ENCODE measurements at places on chromosomes 12 and 14.

DNA sequence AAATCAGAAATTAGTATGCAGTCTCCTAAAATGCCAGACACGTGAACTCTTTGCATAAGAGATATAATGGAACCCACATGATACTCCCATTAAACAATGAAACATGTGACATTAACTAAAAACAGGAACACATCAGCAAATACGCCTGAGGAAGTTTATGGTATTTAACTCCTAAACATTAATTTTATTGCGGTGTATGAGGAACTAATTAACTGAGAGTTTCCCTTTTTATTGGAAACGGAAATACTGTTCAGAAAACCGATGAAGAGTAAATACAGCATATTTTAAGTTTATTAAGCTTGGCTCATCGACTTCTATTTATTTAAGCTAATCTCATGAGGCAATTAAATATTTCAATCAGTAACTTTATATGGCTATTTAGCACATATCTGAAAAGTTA lies 290.3 kb downstream of the SOX5 start:
- no peak for DNase-seq

GRCh38 chr12:72054511-72054910 lies 115.9 kb downstream of the TPH2 start:
- DNase-seq = no peak

DNA sequence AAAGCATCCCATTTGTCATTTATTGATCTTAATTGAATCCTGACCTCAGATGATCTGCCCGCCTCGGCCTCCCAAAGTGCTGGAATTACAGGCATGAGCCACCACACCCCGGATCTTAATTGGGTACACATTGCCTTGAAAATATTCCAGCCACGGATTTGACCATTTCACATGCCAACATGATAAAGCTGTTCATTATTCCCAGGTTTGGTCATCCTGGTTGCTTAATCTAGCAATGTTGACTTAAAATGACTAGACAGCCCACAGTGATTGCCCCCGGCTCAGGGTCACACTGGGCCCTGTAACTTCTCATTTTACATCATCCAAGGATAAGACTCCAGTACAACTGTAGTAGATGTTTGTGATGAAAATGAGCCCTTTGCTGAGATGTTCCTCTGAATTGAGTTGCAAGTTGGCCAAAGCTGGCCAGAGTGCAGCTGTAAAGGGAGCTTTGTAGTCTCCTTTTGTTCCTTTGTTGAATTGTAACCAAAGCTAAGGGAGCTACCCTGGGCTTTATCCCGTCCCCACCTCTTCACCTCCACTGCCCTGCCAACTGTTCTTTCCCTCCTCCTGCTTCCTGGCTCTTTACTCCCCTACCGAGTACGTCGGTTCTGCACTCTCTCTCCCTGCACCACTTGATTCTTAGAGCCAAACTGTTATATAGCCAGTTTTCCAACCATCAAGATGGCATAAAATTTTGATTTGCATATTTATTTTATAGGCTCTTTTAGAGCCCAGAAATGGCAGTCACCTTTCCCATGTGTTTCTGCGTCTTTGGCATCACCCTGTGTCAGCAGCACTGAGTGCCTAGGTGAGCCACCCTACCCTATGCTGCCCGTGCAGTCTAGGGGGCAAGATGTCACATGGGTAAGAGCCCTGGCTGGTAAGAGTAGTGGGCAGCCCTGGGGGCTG lies 141.3 kb upstream of the HIF1A start:
- DNase-seq = no peak

- DNase-seq = no peak
Observed at GRCh38 chr14:77406718-77407117, 16.6 kb downstream of the NOXRED1 start.

GRCh38 chr14:94689218-94689984 lies 77.2 kb downstream of the SERPINA3 start:
- no peak for DNase-seq

- no peak for DNase-seq
Observed at GRCh38 chr12:107099917-107100316, 6.6 kb upstream of the CRY1 start.

- no peak for DNase-seq
Observed at GRCh38 chr12:88726806-88727720, 146.8 kb upstream of the KITLG start.

- no peak for DNase-seq
Observed at GRCh38 chr14:85564841-85565527, 35.0 kb downstream of the FLRT2 start.

DNA sequence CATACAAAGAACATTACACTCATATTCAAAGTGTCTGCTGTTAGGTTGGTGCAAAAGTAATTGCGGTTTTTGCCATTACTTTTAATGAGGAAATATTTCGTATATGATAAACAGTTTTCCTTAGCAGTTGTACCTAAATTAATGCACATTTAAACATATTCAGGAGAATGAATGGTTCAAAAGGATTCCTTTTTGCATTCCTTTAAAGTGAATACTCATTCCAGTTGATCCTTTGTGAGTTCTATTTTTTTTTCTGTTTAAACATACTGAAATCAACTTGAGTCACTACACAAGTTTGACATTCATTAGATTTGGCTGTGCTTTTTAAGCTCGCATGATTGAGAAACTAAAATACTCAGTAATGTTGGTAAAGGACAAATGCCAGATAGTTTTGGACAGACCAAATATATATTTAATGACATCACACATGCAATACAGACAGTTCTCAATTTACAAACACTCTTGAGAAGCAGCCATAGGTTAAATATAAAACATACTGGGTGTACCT lies 13.8 kb upstream of the SLC38A2 start:
- DNase-seq = no peak

DNA sequence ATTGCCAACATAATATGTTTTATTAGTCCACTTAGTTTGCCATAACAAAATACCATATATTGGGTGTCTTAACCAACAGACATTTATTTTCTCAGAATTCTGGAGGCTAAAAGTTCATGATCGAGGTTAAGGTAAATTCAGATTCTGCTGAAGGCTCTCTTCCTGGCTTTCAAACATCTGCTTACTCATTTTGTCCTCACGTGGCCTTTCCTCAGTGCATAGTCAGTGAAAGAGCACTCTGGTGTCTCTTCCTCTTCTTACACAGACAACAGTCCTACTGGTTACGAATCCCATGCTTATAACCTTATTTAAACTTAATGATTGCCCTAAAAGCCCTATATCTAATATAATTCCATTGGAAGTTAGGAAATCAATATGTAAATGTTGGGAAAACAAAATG lies 479.7 kb downstream of the FSCB start:
- no peak for DNase-seq

GRCh38 chr14:61911574-61911973 lies 149.4 kb downstream of the SNAPC1 start:
- DNase-seq = no peak

- DNase-seq = no peak
Observed at GRCh38 chr12:10301103-10301502, 6.6 kb upstream of the KLRD1 start.

DNA sequence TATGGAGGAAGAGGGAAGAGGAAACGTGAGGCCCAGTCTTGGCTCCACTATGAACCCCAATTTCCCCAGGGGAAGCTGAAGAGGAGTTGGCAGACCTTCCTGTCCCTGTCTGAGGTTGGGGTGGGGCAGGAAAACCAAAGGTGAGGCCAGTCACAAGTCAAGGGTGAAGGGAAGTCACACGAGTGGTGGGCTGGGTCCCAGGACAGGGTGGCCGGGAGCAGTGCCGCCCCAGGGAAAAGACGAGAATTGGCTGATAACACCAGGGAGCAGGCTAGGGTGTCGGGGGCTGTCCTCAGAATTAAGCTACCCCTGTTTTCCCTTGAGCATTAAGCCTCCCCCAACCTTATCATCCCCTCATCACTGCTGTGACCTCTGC lies 3.1 kb downstream of the VDR start:
- DNase-seq = no peak

DNA sequence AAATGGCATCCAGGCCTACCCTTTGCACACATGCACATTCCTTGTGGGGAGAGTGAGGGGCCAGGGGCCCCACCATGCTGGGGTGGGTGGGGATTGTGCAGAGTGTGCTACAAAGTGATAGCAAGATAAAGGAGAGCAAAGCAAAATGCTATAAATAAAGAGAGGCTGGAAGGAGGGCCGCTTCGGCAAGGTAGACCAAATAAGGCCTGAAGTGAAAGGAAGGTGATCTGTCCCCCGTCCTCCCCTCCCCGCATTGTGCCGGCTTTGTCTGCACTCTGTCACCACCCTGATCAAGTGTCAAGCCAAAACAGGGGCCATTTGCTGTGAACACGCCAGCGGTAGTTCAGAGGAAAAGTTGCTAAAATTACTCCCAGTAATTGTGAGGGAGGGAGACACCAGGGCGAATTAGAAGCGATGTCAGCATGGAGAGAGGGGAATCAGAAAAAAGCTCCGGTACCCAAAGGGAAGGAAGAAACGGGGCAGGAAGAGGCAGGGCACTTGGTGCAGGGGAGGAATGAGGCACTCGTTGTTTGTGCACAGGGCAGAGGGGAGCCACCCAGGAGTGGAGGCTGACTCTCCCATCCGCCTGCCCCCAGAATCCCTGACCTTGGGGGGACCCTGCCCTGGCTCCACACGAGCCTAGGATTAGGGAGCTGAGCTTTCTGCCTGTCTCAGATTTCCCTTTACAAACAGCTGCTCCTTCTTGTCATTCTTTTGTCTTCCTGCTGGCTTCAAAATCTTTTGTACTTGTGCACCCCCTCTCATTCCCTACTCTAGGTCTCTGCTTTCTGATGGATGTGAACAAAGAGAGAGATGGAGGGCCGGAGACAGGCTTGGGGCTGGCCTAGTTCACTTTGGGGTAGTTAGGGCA lies 2.9 kb upstream of the MYH7 start:
- DNase-seq = no peak

DNA sequence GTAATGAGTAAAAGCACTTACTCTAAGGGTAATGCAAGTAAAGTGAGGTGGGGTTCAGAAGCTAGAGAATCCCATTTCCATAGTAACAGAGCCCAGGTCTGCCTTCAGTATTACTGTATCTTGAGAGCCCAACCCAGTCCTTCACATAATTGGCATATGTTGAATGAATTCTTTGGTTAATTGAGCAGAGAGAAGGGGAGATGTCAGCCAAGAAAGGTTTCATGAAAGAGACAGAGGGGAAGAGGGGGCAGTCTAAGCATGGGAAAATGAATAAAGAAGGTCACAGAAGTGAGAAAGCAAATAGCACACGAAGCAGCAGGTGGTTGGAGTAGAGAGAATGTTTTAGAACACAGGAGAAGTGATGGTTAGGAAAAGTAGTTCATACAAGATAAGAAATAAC lies 371.1 kb downstream of the SEC23A start:
- DNase-seq = no peak

DNA sequence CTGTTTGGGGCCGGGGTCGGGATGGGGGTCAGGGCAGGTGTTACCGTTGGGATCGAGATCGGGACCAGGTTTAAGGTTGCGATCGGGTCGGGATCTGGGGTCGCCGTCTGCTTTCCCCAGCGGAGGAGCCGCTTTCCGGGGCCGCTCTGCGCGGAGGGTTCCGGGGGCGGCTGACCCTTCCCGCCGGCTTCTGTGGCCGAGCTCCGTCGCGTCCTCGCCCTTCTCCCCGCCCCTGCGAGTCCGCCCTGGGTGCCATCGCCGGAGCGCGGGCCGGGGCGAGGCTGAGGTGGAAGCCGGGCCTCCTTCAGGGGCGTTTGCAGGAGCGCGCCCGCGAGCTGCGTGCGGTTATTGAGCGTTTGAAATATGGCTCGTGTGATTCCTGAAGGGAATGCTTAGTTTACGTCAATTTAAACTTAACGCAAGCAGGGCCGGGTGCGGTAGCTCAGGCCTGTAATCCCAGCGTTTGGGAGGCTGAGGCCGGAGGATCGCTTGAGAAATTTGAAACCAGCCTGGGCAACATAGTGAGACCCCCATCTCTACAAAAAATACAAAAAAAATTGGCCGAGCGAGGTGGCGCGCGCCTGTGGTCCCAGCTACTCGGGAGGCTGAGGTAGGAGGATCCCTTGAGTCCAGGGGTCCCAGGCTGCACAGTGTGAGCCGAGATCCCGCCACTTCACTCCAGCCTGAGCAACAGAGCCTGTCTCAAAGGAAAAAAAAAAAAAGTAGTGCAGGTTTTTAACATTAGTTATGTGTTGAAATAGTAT lies 620 bp downstream of the PGAM5 start:
- no peak for DNase-seq

GRCh38 chr12:98437806-98438595 lies 77.4 kb upstream of the TMPO start:
- no peak for DNase-seq

DNA sequence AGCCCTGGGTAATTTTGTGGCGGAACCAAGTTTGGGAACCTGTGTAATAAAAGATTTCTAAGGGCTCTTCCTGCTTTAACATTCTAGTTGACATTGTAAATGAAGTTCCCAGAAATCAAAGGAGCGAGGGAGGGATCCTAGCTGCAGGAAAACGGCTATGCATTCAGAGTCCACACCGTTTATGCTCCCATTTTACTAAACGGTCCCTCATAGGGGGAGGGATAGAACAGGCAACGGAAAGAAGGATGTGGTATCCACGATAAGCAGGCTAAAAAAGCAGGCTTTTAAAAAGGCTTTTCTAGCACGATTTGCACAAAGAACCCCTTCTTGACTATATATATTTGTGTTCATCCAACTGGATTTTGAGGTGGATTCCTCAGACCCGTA lies 559 bp downstream of the SYNJ2BP start:
- DNase-seq = no peak

GRCh38 chr12:88237954-88238353 lies 95.8 kb downstream of the TMTC3 start:
- no peak for DNase-seq

DNA sequence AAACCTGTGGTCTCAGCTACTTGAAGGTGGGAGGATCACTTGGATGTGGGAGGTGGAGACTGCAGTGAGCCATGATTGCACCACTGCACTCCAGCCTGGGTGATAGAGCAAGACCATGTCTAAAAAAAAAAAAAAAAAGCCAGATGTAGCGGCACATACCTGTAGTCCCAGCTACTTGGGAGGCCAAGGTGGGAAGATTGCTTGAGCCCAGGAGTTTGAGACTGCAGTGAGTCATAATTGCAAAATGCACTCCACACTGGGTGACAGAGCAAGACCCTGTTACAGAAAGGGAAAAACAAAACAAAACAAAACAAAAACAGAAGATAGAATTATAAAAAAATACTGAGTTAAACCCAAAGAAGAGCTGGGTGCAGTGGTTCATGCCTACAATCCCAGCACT lies 29.1 kb upstream of the APOF start:
- DNase-seq = no peak

- DNase-seq = no peak
Observed at GRCh38 chr14:86013641-86014040, 483.7 kb downstream of the FLRT2 start.

GRCh38 chr14:91261115-91261514 lies 16.6 kb upstream of the GPR68 start:
- no peak for DNase-seq

- no peak for DNase-seq
Observed at GRCh38 chr12:75722714-75723200, 211.3 kb upstream of the KRR1 start.

GRCh38 chr12:122659579-122659978 lies 43.6 kb downstream of the HCAR2 start:
- DNase-seq = no peak

- DNase-seq = no peak
Observed at GRCh38 chr12:118611295-118611694, 234.9 kb downstream of the SUDS3 start.

DNA sequence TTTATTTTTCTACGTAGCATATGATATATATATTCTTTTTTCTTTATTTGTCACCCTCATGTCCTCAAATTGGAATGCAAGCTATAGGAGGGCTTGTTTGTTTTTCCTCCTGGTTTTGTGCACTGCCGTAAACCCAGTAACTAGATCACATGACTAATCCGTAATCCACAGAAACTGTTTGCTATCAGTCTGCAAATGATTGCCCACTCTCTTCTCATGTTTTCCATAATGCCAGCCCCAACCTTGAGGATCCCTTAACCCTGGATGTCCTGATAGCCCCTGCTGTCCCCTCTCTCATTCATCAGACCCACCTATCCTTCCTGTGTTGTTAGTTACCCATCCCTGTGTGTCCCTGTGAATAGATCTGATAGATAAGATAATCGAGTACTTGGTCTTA lies 94.0 kb downstream of the TSPAN9 start:
- DNase-seq = no peak
